ENCODE measurements at places on chromosomes 12 and 14. TPM values are rescaled to one million over a fixed set of nuclear protein-coding genes. Genes with fewer than 3 reads are reported as not detected.

BIN2 gene
- 206 TPM for total RNA-seq

- no peak overlapping the region for H3K27ac ChIP-seq
- H3K27me3 ChIP-seq: peaks cover 15% of the 10 kb centered on the region
- H3K4me3 ChIP-seq: no peak overlapping the region
- no peaks in the 10 kb centered on the region for H3K36me3 ChIP-seq
Observed at GRCh38 chr12:106187842-106188241, 49.1 kb upstream of the NUAK1 start.

CMTM5 gene
- total RNA-seq: not detected

DNA sequence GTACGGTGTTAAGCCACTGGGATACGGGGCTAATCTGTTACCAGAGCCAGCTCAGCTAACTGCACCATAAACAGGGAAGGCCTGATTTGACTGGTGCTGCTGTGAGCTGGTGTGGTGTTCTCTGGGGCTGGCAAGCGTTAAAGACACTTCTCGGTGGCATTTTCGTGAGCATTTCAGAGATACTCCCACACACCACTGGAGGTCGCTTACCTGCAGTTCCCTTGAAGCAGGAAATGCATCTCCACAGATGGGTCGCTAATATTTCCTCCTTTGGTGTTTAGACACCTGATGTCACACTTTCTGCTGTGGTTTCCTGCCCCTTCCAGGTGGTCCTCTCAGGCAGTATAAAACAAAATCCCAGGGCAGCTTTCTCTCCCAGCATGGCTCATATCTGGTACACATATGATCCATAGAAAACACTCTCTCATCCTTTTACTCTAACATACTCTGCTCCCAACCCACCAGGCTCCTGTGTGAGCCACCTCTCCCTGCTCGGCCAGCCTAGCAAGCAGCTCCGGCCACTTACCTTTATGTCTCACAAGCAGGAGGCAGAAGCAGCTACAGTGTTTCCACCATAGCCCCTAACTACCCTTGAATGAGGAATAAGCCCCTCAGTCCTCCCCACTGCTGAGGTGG is 129.9 kb upstream of the GRIN2B start:
- no peak for DNase-seq
- H3K4me3 ChIP-seq: no peak overlapping the region
- H3K27me3 ChIP-seq: no peaks in the 10 kb centered on the region
- no peaks in the 10 kb centered on the region for H3K4me1 ChIP-seq
- H3K27ac ChIP-seq: no peak overlapping the region

PAX9 gene
- total RNA-seq: not detected

DNA sequence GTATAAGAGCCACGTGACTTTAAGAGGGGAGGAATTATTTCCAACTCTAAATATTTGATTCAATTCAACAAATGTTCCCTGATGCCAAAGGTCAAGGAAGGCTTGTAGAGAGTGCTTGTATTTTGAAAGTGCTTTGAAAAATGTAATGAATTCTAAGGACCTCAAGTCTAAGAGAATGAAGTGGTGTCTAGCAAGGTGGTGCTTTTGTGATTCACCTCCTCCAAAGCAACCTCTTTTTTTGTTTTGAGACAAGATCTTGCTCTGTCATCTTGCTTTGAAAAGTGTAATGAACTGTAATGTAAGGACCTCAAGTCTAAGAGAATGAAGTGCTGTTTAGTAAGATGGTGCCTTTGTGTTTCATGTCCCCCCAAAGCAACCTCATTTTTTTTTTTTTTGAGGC is 13.7 kb downstream of the AK7 start:
- H3K4me3 ChIP-seq: no peak overlapping the region
- H3K4me1 ChIP-seq: no peaks in the 10 kb centered on the region
- DNase-seq: no peak
- H3K27ac ChIP-seq: no peak overlapping the region
- H3K27me3 ChIP-seq: no peaks in the 10 kb centered on the region
- no peaks in the 10 kb centered on the region for H3K36me3 ChIP-seq

DNA sequence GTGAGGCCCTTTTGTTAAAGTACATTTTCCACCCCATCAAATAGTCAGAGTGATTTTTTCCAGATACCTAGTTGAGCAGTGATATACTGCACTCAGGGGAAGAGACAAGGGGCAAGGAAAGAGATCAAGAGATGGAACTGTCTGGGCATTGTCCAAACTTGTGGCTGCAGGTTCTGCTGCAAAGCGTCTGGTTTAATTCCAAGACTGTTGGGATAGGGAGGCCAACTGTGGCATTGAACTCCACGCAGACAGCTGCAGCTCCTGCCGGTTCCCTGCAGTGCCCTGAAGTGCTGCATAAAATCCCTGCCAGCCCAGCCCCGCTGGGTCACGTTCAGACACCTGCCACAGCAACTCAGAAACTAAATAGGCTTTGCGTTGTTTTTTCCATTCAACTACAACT is 30.5 kb downstream of the RPH3A start:
- no peak overlapping the region for H3K4me3 ChIP-seq
- H3K36me3 ChIP-seq: no peaks in the 10 kb centered on the region
- no peaks in the 10 kb centered on the region for H3K4me1 ChIP-seq
- peaks cover 23% of the 10 kb centered on the region for H3K27me3 ChIP-seq

GRCh38 chr12:132494294-132495164 is 4.6 kb downstream of the FBRSL1 start:
- peaks cover 22% of the 10 kb centered on the region for H3K4me1 ChIP-seq
- peaks cover 13% of the 10 kb centered on the region for H3K36me3 ChIP-seq
- H3K4me3 ChIP-seq: no peak overlapping the region
- no peak for DNase-seq
- no peak overlapping the region for H3K27ac ChIP-seq
- no peaks in the 10 kb centered on the region for H3K27me3 ChIP-seq

DNA sequence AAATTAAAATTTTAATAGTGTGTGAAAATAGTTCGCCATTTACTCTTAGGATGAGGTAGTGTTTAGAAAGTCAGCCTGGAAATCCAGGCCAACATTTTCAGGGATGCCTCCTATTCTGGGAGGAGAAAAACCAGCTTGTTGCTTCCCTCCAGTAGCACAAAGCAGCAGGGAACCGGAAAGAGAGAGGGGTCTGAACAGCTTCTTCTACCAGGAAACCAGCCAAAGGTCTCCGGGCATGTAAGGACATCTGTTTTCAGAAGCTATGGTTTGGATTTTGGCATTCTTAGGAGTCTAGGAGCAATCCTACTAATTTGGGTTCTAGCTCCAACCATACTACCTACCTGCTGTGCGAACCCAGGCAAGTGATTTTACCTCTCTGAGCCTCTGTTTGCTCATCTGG is 85.3 kb downstream of the DPF3 start:
- DNase-seq: no peak
- H3K27me3 ChIP-seq: peaks cover 2% of the 10 kb centered on the region
- H3K36me3 ChIP-seq: peaks cover 43% of the 10 kb centered on the region
- H3K4me1 ChIP-seq: peaks cover 36% of the 10 kb centered on the region
- no peak overlapping the region for H3K4me3 ChIP-seq

NDRG2 gene
- 8.3 TPM for total RNA-seq

- H3K27ac ChIP-seq: no peak overlapping the region
- no peaks in the 10 kb centered on the region for H3K4me1 ChIP-seq
- no peak overlapping the region for H3K4me3 ChIP-seq
- H3K36me3 ChIP-seq: no peaks in the 10 kb centered on the region
- peaks cover 2% of the 10 kb centered on the region for H3K27me3 ChIP-seq
- no peak for DNase-seq
Observed at GRCh38 chr12:125229878-125230530, 164.8 kb downstream of the AACS start.

EXD2 gene
- total RNA-seq: 5.3 TPM

GRCh38 chr12:87690236-87690810 is 338.9 kb downstream of the C12orf50 start:
- H3K4me3 ChIP-seq: no peak overlapping the region
- no peaks in the 10 kb centered on the region for H3K4me1 ChIP-seq
- DNase-seq: no peak
- H3K27ac ChIP-seq: no peak overlapping the region
- no peaks in the 10 kb centered on the region for H3K27me3 ChIP-seq
- no peaks in the 10 kb centered on the region for H3K36me3 ChIP-seq

GRCh38 chr12:57058454-57058853 is 8.5 kb upstream of the MYO1A start:
- H3K27me3 ChIP-seq: no peaks in the 10 kb centered on the region
- no peak for DNase-seq
- peaks cover 13% of the 10 kb centered on the region for H3K4me1 ChIP-seq
- H3K4me3 ChIP-seq: no peak overlapping the region
- peaks cover 63% of the 10 kb centered on the region for H3K36me3 ChIP-seq
- no peak overlapping the region for H3K27ac ChIP-seq

TOMM20L gene
- total RNA-seq: not detected

DNA sequence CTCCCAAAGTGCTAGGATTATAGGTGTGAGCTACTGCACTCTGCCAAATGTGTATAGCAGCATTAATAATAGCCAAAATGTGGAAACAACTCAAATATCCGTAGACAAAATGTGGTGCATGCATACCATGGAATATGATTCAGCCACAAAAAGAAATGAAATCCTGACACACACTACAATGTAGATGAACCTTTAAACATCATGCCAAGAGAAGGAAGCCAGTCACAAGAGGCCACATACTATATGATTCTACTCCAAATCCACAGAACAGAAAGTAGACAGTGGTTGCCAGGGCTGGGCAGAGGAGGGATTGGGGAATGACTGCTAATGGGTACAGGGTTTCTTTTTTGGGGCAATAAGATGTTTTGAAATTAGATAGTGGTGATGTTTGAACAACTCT is 7.7 kb upstream of the TMED2 start:
- H3K4me3 ChIP-seq: no peak overlapping the region
- peaks cover 3% of the 10 kb centered on the region for H3K4me1 ChIP-seq

GALNT6 gene
- total RNA-seq: 18.6 TPM

CDC42BPB gene
- 0.81 TPM for total RNA-seq

- peaks cover 11% of the 10 kb centered on the region for H3K27me3 ChIP-seq
- DNase-seq: no peak
- H3K4me3 ChIP-seq: no peak overlapping the region
- H3K27ac ChIP-seq: no peak overlapping the region
Observed at GRCh38 chr14:59912443-59912842, 7.5 kb upstream of the LRRC9 start.

DNA sequence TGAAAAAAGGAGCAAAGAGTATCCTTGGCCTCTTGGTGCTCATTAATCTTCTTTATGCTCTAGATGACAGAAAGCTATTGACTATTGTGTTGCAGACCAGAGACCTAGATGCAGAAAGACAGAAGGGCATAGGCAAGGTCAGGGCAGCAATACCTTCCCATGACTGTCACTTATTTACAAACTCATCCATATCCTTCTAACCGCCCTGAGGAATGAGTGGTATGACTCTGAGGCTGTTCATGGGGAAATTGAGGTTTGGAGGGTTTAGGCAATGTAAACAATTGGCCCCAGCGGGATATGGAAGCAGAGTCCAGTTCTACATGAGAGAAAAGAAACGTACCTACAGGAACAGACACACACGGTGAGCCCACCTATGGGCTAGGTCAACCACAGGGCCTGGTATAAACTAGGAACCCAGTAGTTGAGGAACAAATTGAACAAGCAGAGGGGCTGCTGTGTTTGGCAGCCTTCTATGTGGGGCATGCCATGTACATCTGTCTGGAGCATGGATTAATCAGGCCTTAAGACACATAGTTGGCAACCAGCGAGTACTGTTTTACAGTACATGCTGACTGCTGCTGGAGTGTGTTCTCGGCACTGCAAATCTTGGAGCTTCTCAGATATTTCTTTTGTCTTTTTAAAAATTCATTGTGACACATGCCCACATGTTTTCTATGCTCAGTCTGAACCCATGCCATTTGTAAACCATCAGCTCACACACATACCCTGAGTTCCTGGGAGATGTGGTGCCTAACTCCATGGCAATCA is 159.7 kb upstream of the NTF3 start:
- no peak overlapping the region for H3K27ac ChIP-seq
- no peaks in the 10 kb centered on the region for H3K27me3 ChIP-seq
- no peak overlapping the region for H3K4me3 ChIP-seq
- no peaks in the 10 kb centered on the region for H3K4me1 ChIP-seq
- DNase-seq: no peak
- no peaks in the 10 kb centered on the region for H3K36me3 ChIP-seq

DNA sequence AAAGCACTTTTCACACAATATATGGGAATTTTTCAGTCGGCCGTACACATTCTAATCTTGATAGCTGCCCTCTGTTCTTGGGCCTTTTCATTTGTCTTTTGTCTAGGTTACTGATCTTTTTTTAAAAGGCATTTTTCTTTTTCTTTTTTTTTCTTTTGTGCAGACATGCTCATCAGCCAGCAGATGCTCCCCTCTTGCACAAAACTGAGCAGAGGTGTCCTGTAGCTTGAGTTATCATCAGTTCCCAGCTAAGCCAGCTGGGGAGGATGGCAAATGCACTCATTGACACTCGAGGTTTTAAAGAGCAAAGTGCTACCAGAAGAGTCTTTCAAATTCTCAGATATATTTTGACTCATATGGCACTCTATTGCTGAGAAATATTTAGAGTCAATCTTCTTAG is 913.9 kb upstream of the SEL1L start:
- no peaks in the 10 kb centered on the region for H3K27me3 ChIP-seq
- H3K4me1 ChIP-seq: no peaks in the 10 kb centered on the region
- DNase-seq: no peak
- no peak overlapping the region for H3K27ac ChIP-seq

GRCh38 chr14:53626761-53627160 is 329.9 kb downstream of the BMP4 start:
- no peak for DNase-seq
- H3K27ac ChIP-seq: no peak overlapping the region
- H3K27me3 ChIP-seq: no peaks in the 10 kb centered on the region
- no peaks in the 10 kb centered on the region for H3K36me3 ChIP-seq
- no peak overlapping the region for H3K4me3 ChIP-seq

PTPRR gene
- not detected for total RNA-seq

EML1 gene
- not detected for total RNA-seq

DNA sequence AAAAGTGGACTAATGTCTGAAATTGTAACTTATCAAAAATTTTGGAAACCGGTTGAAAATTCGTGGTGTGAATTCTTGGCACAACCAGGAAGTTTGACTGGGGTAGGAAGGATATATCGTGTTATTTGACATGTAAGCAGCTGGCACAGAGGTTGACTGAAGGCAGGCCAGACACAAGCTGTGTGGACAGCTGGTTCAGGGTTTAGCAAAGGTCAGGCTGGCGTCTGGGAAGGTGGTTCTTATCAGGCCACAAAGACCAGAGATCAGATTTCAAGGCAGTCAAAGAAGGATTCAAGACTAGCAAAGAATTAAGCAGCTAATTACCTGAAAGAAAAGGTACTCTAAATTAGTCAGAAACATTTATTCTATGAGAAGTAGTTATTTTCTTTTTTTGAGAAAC is 450.2 kb upstream of the MDGA2 start:
- H3K27ac ChIP-seq: no peak overlapping the region
- no peaks in the 10 kb centered on the region for H3K36me3 ChIP-seq
- no peak for DNase-seq
- H3K4me1 ChIP-seq: no peaks in the 10 kb centered on the region
- H3K27me3 ChIP-seq: no peaks in the 10 kb centered on the region

MED13L gene
- 68.3 TPM for total RNA-seq

DNA sequence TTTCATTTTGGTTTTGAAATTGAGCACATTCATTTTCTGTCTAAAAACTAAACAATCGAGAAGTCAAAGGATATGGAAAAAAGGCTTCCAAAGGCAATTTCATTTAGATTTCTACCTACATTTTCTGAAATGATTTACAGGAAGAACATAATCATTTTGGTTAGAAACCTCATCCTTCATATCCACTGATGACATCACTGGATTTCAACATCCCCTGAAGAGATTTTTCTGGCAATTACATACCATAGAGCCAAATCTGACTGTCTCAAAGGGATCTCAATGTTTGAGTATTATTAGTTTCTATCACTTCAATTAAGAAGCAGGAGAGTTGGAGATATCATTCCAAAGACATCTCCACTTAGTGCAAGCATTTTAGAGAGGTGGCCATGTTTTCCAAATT is 137.8 kb downstream of the TTC7B start:
- H3K27me3 ChIP-seq: no peaks in the 10 kb centered on the region
- no peak for DNase-seq
- H3K4me1 ChIP-seq: peaks cover 32% of the 10 kb centered on the region
- no peak overlapping the region for H3K27ac ChIP-seq
- no peaks in the 10 kb centered on the region for H3K36me3 ChIP-seq

APOF gene
- not detected for total RNA-seq
